Stimulated activated CD8-positive, alpha-beta memory T cell treated with anti-CD3 and anti-CD28 coated beads, Interleukin-4, amount 100 ng/mL, for 4 hours (primary cell): ENCODE measurements at places on chromosomes 11 and 22.

- no peak for DNase-seq
Measured at GRCh38 chr11:117833401-117833891, 8.9 kb upstream of the FXYD2 start.

- DNase-seq: no peak
Measured at GRCh38 chr11:111299101-111300026, 1.0 kb downstream of the POU2AF3 start.

DNA sequence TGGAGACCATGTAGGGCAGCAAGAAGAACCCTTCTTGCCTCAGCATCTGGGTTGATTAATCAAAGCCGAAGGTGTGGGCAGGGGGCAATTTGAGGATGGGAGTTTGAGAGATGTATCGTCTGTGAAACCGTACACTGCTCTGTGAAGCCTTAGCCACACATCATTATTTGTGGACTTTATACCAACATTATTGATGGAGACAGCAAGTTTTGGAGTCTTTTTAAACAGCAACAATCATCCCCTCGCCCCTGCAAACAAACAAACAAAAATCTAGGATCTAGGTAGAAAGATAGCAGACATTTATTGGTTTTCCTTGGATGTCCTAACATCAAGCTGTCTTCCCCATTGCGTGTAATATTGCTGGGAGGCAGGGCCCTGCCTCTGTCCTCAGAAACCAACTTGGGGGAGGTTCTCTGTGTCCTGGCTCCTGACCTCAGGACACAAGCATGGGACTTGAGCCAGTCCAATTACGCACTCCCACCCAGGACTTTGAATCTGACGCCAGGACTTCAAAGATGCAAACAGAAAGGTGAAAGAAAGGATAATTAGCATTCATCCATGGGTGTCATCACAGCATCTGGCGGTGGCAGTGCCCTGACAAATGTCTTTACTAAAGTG lies 61.6 kb upstream of the PLET1 start:
- no peak for DNase-seq

- DNase-seq: no peak
Measured at GRCh38 chr11:131253656-131254151, 116.7 kb upstream of the NTM start.

GRCh38 chr11:6402061-6402470 lies 11.8 kb downstream of the SMPD1 start:
- DNase-seq: no peak

- DNase-seq: no peak
Measured at GRCh38 chr11:19929655-19930054, 217.0 kb downstream of the NAV2 start.

GRCh38 chr11:78981153-78981552 lies 406.5 kb upstream of the NARS2 start:
- DNase-seq: no peak

DNA sequence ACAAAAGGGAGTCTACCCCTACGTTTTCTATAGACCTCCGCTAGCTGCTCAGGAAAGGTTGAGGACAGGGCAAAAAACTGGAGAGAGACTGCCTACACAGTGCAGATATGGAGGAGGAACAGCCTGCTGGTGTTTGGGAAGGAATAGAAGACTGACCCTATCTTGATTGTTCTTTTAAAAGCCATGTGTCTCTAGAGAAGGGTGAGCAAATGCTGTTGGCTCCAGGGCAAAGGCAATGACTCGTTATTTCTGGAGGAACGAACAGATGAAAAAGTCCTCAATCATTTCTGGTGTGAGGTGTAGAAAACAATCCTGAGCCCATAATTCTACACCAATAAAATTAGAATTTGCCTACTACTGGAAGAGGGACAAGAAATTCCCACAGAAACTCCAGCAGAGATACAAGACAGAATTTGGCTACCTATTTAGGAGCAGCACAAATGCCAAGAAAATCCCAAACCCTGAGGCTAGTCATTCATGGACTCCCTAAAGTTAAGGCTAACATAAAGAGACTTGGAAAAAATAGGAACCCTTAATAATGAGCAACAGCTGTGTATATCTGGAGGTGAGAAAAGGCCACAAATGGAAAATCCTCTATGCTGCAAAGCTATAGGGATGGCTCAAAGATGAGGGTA lies 1206.3 kb upstream of the CNTN5 start:
- DNase-seq: no peak

GRCh38 chr22:17734187-17734586 lies 40.1 kb downstream of the BID start:
- no peak for DNase-seq

- DNase-seq: no peak
Measured at GRCh38 chr11:78380615-78381051, 37.0 kb downstream of the GAB2 start.

GRCh38 chr11:110513846-110514437 lies 84.2 kb downstream of the FDX1 start:
- no peak for DNase-seq

GRCh38 chr11:123409456-123410217 lies 20.4 kb upstream of the GRAMD1B start:
- no peak for DNase-seq

DNA sequence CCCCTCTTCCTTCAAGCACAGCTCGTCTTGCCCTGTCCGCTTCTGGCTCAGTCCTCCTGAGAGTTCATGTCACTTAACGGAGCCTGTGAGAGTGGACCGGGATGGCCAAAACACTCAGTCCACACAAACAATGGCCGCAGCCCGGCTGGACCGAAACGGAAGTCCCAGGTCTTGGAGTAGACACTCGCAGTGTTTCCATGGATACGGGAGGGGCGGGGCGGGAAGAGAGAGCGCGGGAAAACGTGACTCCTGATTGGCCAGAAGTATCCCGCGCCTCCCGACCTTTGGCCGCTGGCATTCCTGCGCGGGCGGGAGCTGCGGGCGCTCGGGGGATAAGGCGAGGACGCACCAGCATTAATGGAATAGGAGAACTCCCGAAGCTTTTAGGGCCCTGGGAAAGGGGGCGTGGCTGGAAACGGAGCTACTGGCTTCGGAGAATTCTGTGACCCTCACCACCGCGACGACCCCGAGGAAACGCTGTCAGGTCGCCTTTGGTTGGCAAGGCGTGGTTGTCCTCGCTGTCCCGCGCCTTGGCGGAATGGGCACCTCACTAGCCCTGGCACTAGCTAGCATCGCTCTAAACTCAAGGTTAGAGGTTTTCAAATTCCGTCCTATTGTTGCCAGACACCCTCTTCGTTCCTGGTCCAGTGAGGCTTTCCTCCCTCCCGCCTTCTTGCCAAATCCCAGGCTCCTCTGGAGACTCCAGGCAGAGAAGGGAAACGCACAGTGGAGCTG lies at the start of the genes NLRP14 and ZNF214:
NLRP14 (plus strand) TSS at position 297 of the 735 bp plus-strand sequence. CDS start 18,108 bp downstream, outside the sequence.
ZNF214 (minus strand) TSS at position 164 of the 735 bp plus-strand sequence. CDS start 17,511 bp downstream, outside the sequence.
- DNase-seq: no peak

DNA sequence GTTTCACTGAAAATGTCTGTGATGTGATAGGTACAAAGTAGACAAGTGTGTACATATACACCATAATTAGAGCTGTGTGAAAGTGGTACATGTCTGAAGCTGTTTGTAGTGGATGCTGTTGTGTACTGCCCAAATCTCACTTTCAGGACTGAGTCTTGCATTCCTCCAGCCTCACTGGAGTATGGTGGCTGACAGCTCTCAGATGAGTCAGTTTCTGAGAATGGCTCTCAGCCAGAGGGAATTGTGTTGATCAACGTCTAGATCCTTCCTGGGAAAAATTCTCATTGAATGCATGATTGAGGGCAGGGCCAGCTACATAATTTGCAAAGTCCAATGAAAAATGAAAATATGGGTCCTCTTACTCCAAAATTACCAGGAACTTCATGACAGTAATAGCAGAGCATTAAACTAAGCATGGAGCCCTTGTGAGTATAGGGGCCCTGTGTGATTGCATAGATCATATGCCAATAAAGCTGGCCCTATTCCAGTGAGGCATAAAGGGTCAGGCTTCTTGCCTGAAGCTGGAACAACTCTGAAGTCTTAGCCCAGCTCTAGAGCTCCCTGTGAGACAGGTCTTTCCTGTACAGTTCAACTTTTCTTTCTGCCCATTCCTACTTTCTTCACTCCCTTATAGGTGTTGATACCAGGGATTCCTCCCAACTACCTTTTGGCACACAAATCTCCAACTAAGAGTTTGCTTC lies 10.8 kb upstream of the CYP2R1 start:
- no peak for DNase-seq

- DNase-seq: no peak
Measured at GRCh38 chr11:13503393-13503792, 7.6 kb upstream of the PTH start.

DNA sequence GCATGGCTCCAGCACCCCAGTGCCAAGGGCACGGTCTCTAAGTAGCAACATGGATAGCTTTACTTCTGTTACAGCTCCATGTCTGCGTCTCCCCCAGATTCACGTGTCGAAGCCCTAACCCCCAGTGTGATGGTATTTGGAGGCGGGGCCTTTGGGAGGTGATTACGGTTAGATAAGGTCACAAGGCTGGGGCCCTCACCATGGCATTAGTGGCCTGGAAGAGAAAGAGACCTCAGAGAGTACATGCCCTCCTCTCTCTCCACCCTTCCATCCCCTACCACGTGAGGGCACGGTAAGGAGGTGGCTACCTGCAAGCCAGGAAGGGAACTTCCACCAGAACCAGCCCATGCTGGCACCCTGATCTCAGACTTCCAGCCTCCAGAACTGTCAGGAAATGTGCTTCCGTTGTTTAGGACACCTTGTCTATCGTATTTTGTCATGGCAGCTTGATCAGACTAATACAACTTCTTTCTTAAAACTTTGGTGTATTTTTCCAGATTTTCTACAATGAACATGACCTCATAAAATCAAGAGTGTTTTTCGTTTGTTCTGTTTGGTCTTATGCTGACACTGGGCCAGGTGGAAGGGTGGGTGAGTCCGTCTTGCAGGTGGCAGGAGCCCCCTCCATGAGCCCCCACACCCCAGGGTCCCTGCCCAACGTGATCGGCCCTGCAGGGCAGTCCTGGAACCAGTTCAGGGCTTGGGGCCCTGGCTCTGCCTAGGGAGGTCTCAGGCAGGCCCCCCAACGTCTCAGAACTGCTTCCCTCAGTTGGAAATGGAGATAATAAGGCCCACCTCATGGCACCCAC lies 10.7 kb downstream of the RTN4R start:
- DNase-seq: no peak

GRCh38 chr22:49021926-49022815 lies 805.5 kb downstream of the BRD1 start:
- DNase-seq: no peak

DNA sequence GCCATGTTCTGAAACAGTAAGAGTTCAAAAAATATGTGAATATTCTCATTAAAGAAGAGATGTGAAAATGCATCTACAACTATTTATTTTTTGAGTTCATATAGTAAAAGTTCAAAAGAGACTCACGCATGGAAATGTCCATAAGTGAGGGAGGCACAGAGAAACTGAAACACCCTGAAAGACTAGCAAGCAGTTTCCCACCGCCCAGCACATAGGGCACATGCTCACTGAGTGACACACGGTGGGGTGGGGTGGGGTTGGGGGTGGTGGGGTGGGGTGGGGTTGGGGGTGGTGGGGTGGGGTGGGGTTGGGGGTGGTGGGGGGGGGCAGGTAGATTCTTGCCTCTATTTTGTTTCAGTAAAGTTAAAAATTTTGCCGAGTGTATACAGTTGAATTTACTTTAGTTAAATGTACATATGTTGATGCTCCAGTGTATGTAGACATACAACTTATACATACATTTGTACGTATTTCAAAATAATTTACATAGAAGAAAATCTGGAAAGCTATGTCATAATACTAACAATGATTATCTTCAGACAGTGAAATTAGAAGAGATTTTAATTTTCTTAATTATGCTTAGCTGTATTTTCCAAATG lies 6.3 kb downstream of the CCDC34 start:
- no peak for DNase-seq

DNA sequence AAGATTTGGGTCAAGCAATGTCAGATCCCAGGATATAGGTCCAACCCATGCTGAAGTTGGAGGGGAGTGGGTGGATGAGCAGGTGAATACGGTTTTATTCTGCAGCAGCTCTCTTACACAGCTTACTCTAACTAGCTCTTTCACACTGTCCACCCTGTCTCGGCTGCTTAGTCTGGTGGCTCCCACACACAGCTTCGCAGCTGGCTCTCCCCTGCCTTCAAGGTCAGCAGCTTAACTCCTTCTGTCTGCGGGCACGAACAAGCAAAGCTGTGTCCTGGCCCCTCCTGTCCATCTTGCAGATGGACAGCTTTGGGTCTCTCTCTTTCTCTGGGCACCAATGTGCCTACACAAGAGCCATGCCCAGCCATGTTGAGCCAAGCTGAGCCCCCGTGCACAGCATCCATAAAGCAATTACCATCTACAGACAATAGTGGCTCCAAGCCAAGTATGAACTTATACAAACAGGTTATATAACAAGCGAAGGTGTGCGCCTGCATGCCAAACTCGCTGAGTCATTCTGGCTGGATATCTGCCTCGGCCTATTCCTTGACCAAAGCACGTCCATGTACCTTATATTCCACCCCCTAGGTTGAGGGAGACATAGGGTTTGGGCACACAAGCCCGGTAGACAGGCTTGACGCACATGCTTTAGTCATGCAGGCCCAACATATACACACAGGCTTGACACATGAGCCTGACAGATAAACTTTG lies 1307.8 kb upstream of the RAG2 start:
- DNase-seq: no peak
